ENCODE measurements at places on chromosomes 3 and 15.

DNA sequence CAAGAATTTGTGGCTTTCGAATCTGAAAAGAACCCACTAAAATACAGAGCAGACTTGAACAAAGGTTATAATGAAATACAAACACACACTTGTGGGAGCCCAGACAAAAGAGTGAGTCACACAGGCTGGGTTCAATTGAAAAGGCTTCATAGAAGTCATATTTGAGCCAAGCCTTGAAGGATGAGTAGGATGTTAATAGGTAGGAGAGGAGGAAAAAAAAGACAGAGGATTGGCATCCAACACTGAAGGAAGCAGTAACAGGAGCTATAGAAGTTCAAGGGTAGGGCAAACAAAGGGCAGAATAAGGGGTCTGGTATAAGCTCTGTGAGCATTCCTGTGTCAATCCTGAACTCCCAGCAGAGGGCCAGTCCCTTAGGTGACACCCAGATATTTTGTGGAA, 325.4 kb downstream of the FOXP1 start:
- DNase-seq, result no peak

DNA sequence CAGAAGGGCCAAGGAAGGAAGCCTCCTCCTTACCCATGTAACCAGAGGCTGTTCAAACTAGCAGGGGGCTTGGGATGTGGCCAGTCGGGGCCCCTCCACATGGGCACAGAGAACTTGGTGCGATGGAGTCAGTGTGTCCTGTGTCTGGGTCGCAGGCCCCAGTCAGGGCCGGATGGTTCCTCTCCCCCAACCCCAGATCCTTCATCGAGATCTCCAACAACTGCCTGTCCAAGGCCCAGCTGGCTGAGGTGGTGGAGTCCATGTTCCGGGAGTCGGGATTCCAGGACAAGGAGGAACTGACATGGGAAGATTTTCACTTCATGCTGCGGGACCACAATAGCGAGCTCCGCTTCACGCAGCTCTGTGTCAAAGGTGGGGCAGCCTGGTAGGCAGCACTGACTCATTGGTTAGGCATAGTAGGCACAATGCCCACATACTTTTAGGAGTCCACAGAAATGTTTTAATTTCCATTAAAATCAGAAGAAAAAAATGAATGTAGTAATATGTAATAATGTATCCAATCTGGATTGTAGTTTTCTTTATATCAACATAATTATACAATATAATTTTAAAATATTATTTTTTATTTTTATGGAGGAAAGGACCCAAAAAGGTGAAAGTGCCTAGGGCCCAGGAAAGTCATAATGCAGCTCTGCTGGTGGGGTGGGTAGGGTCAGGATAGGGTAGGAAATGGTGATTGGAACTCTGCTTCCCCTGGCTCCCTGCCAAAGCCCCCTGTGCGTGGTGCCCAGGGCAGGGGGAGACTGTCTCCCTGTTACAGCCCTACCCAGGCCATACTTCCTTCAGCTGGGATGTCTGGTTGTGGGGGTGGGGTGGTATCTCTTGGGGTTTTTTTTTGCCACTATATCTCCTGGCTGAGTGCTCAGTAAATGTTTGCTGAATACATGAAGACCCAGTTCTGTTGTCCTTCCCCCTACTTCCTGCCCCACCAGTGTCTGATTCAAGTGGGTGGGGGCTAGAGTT, 18.6 kb downstream of the DUOX1 start:
- no peak for DNase-seq

DNA sequence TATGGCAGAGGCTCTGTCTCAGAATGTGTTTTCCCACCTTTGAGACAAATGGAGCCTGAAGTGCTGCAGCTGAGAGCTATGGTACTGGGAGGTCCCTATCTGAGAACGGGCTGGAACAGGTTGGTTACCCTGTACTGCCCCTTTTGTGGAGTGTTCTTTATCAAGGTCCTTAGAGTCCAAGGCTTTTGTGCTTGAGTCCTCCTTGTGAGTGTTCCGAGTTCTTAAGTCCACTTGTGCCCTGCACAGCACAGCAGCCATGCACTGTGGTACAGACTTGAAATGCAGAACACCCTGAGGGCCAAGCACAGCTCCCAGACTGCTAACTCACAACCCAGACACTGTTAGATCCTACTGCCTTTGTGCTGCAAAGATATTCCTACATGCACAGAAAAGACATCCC, 67.8 kb downstream of the ARHGAP31 start:
- DNase-seq, result no peak

- no peak for DNase-seq
Measured at GRCh38 chr3:189513281-189514117, 117.7 kb upstream of the TP63 start.

GRCh38 chr15:33243393-33243792, 48.9 kb upstream of the FMN1 start:
- DNase-seq, result no peak

- DNase-seq, result no peak
Measured at GRCh38 chr15:63059075-63059474, 16.5 kb downstream of the TPM1 start.

GRCh38 chr3:60847791-60848190, 403.5 kb downstream of the FHIT start:
- DNase-seq, result no peak

DNA sequence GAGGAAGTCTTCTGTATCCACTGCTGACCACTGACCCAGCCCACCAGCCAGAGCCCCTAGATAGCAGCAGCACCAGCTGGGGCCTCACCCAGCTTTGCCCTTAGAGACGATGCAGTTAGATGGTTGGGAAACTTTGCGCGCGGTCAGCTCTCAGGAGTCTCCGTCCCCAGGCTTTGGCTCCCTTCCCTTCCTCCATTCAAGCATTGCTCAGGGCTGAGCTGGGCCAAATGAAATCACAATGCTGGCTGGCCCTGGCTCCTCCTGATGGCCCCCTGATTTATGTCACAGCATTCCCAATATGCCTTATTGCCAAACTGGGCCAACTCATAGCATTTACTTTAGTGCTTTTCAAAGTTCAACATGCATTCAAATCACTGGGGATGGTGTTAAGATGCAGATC, 34.6 kb upstream of the RHCG start:
- no peak for DNase-seq

- DNase-seq, result no peak
Measured at GRCh38 chr3:139689708-139690228, 12.0 kb upstream of the NMNAT3 start.

GRCh38 chr15:58870451-58870850, 63.0 kb downstream of the SLTM start:
- DNase-seq, result no peak
